Memory B cell (primary cell): ENCODE measurements at places on chromosomes 1 and 21.

DNA sequence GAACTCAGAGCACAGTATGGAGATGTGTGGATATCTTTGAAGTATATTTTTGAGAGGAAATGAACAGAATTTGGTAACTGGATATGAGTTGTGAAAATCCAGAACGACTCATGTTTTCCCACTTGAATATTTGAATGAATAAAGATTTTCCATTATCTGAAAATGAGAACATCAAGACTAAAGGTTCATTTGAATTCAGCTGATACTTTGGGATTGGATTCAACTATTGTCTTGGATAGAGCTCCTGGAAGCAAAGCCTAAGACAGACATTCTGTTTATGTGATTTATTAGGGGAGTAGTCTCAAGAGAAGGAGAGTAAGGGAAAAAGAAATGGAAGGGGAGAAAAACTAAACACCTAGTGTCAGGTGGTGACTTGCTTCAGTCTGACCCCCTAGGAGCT, 256.0 kb upstream of the LYPLAL1 start:
- DNase-seq: no peak

- no peak for DNase-seq
Observed at GRCh38 chr1:193680247-193680923, 494.0 kb upstream of the B3GALT2 start.

DNA sequence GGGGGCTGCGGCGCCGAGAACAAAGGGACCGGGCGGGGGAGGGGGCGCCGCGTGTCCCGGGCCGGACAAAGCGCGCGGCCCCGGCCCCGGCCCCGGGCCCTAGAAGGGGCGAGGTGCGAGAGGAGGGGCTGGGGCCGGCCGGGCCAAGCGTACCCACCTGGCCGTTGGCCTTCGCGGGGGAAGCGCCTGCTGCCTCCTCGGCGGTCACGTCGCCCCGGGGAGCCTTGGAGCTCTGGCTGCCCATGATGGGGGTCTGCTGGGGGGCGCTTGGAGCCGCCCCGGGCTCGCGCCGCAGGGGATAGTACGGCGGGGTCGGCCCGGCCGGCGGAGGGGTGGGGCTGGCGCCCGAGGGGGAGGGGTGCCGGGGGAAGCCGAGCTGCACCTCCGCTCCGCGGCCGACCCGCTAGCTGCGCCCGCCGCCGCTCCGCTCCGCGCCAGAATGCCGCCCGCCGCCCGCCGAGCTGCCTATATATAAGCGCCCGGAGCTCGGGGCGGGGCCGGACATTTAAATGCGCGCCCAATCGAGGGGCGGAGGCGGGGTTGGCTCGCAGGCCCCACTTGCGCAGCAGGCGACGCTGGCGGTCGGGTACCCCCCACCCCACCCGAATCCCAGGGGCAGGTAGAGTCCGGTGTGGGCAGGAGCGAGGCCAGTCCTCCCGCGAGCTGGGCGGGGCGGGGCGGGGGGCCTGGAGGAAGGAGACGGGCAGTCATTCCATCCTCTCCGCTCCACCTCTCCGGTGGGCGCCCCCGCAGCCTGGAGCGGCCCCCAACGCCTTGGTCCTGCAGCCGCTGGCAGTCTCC, at the start of gene MARCKSL1:
TSS of gene MARCKSL1 (minus strand) at position 444 of the 801 bp plus-strand sequence. CDS start at position 244, 200 bp downstream.
- DNase-seq: peak; percentile 95

DNA sequence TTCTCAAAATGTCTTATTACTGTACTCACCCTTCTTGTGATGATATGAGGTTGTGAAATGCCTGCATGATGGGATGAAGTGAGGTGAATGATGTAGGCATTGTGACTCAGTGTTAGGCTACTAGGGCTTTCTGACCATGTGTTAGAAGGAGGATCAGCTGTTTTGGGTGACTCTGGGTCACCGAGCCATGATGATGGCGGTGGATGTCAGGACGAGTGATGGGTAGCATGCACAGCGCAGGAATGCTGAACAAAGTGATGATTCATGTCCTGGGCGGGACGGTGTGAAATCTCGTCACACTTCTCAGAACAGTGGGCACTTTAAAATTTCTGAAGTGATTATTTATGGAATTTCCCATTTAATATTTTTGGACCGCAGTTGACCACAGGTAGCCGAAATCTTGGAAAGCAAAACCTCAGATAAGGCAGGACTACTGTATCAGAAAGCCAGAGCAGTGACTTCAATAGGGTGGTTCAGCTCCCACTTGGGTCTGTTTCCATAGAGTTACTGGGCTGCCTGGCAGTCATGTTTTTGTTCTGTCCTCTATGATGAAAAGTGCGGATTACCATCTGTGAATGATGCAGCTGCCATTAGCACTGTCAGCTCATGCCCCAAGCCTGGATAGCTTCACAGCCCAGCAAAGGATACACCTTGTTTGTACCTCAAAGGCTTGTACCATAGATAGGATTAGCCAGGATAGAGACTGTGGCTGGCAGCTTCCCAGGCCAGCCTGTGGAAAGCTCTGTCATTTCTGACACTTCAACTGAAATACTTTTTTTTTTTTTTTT, 26.6 kb downstream of the IL6R start:
- DNase-seq: no peak

- no peak for DNase-seq
Observed at GRCh38 chr1:29624320-29625083, 388.2 kb downstream of the PTPRU start.

DNA sequence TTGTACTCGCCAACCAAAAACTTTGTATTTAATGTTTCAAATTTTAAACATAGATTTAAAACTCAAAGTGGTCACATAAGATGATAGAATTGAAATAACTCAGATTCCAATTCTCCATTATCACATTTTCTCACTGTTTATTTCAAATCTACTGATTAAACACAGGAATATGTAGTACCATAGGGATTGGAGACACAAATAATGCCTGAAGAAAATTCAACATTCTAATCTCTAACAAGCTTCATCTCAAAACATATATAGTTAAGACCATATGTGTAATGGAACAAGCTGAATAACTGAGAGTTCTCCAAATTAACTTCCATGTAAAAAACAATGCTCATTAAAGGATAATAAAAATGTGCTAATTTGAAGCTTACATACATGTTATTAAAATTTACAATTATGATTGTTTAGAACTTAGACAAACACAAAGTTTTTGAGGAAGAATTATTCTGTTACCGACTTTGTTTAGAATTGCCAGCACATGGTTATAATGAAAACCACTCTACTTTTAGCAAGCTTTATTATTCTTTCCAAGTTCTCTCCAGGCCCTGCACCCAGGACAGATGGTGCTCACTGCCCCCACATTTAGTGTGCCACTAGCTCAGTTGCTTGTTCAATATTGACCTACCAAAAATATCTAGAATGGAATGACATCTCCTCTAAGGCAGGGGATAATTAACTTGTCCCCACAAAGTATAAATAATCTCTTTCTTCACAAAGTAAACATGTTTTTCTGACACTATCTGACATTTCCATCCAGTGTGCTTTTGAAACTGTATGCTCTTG, 467.2 kb downstream of the TTLL7 start:
- no peak for DNase-seq

DNA sequence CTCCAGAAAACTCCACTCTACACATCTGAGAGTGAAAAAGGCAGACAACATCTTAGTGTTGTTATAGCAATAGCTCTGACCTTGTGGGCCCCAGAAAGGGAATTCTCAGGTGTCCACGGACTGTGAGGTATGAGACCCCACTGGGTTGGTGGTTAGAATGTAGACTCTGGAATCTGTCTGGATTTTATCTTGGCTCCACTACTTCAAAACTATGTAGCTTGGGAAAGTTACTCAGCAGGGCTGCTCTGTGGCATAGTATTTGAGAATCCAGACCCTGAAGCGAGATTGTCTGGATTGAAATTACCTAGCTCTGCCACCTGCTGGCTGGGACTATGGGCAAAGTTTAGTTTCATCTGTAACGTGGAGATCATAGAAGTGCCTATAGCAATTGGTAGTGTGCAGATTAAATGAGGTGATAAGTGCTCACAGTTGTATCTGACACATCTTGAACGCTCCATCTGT, 25.8 kb downstream of the PRDM2 start:
- DNase-seq: peak; percentile 72

DNA sequence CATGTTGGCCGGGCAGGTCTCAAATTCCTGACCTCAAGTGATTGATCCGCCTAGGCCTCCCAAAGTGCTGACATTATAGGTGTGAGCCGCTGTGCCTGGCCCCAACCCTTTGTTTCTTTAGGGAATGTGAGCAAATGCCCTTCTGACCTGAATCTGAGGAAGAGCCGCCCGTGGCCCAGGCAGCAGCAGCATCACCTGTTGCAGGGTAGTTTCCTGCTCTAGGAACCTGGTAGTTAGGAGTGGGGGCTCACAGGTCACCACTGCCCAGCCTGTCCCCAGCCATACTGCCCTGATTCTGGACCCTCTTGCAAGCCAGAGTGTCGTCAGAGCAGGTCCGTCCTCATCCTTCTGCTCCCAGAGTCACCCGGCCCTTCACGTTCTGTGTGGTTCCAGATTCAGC, 13.0 kb downstream of the YBEY start:
- no peak for DNase-seq

DNA sequence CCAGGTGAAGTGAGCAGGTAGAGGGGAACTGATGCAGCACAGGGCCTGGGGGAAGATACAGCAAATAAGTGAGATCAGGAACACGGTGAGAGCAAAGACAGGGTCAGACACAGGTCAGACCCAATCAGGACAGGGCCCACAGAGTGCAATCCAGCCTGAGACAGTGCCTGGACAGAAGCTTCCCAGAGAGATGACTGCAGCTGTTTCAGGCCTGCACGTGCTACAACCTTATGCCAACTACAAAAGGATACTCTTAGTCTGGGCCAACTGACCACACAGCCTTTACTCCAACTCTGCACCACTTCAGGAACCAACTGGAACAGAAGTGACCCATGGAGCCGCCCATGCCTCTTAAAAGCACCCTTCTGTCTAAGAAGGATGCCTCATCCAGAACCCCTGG, 228.0 kb downstream of the TOMM20 start:
- no peak for DNase-seq

DNA sequence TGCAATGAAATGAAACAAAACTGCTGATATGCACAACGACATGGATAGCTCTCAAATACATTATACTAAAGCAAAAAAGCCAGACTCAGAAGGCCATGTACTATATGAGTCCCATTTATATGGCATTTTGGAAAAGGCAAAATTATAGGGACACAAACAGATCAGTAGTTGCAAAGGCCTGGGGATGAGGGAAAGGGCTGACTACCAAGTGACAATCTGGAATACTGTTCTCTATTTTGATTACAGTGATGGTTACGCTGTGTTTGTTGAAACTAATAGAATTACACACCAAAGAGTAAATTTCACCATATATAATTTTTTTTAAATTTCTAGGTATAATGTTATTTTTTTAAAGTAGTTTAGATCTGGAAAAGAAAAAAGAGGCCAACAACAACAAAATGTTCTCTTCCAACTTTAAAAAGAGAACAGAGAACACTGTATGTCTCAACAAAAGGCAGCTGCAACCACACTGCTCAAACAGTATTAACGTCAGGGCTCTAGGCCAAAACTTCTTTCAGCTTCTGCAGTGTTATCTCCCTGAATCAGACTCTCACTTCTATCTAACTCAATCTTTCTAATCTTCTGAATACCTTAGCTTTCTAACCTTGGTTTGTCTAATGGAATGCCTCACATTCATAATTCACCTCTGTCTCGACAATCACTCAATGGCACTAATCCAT, 75.8 kb downstream of the FOXJ3 start:
- DNase-seq: no peak

- no peak for DNase-seq
Observed at GRCh38 chr1:88016947-88017346, 667.1 kb upstream of the PKN2 start.

DNA sequence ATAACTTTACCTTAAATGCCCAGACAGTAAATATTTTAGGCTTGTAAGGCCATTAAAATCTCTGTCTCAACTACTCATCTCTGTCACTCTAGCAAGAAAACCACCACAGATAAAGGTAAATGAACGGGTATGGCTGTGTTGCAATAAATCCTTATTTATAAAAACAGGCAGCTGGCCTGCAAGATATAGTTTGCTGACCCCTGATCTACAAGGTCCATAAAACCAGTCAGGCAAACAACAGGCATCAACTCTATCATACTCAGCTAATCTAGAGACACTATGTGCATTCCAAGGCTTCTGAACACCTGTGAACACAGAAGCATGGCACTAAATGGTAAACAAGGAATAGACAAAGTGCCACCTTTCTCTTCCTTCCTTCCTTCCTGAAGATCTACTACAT, 9.7 kb downstream of the FAF1 start:
- DNase-seq: no peak

- no peak for DNase-seq
Observed at GRCh38 chr1:200857804-200858203, 15.0 kb upstream of the GPR25 start.

GRCh38 chr1:234755449-234755863, 145.5 kb upstream of the IRF2BP2 start:
- DNase-seq: no peak

- DNase-seq: no peak
Observed at GRCh38 chr21:39588884-39589283, 23.9 kb upstream of the B3GALT5 start.

GRCh38 chr1:98399218-98399617, 262.3 kb upstream of the SNX7 start:
- DNase-seq: no peak

GRCh38 chr1:172613294-172613693, 45.6 kb upstream of the FASLG start:
- DNase-seq: no peak

DNA sequence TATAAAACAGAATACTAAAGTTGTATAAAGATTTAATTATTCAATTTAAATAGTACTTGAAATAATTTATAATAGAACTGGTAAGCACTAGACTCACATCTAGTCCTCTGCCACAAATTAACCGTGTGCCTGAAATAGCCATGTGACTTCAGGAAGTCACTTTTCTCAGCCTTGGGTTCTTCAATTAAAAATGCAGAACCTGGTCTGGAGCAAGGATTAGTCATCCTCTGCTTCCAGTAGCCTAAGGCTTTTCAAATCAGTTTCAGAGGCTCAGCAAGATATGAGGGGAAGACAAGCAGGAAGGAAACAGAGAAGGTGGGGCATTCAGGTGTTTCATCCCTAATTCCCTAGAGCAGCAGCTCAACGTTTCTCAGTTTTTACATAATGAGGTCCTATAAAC, 23.0 kb downstream of the DPH5 start:
- DNase-seq: no peak

DNA sequence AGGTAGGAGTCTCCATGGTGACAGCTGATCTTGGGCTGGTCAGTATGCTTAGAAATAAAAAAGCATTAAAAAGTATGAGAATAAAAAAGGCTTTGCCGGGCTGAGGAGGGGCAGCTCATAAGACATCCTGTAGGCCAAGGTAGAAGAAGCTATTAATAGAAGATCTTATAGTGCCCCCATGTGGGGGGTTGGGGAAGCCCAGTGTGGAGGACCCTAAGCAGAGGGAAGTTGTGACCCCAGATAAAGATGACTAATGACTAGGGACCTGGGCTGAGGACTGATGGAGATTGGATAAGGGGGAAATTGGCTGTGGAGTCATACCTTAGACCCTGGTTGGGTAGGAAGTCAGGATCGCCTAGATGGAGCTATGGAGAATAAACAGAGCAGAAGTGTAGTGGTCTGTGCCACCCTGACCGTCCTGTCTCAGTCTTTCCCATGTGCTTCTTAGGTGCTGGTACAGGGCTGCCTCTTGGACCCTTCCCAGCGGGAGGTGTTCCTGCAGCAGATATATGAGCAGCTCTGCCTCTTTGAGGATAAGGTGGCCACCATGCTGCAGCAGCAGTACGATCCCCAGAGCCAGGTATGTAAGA, 25.0 kb downstream of the SZT2 start:
- DNase-seq: peak; percentile 66
